ENCODE measurements at places on chromosomes 2 and 18. TPM values are rescaled to one million over a fixed set of nuclear protein-coding genes. Genes with fewer than 3 reads are reported as not detected.

GRCh38 chr2:187478719-187479118 is 30.7 kb upstream of the CALCRL start:
- H3K27me3 ChIP-seq: no peaks in the 10 kb centered on the region
- no peaks in the 10 kb centered on the region for H3K4me1 ChIP-seq
- no peak overlapping the region for H3K4me3 ChIP-seq
- H3K27ac ChIP-seq: no peak overlapping the region
- H3K36me3 ChIP-seq: no peaks in the 10 kb centered on the region

- H3K27me3 ChIP-seq: peaks cover under 1% of the 10 kb centered on the region
- peaks cover 25% of the 10 kb centered on the region for H3K4me1 ChIP-seq
- peak overlapping the region; percentile 79 for H3K27ac ChIP-seq
Measured at GRCh38 chr2:25161055-25161781, 7.2 kb downstream of the POMC start.

GRCh38 chr2:42048299-42049220 is 739 bp downstream of the PKDCC start:
- no peak for DNase-seq
- H3K27ac ChIP-seq: no peak overlapping the region
- no peaks in the 10 kb centered on the region for H3K36me3 ChIP-seq
- H3K27me3 ChIP-seq: peaks cover 49% of the 10 kb centered on the region

The CCDC102B gene
- 4.3 TPM for total RNA-seq

GRCh38 chr2:174343343-174343622 is 8.5 kb downstream of the SP9 start:
- no peak for DNase-seq
- peaks cover 49% of the 10 kb centered on the region for H3K4me1 ChIP-seq
- peaks cover 61% of the 10 kb centered on the region for H3K27me3 ChIP-seq
- no peaks in the 10 kb centered on the region for H3K36me3 ChIP-seq
- no peak overlapping the region for H3K27ac ChIP-seq

The INPP5D gene
- 69.3 TPM for total RNA-seq

- DNase-seq: no peak
- H3K27ac ChIP-seq: no peak overlapping the region
- no peak overlapping the region for H3K4me3 ChIP-seq
- H3K4me1 ChIP-seq: no peaks in the 10 kb centered on the region
- no peaks in the 10 kb centered on the region for H3K27me3 ChIP-seq
- no peaks in the 10 kb centered on the region for H3K36me3 ChIP-seq
Measured at GRCh38 chr2:81876624-81877023, 1572.1 kb upstream of the LRRTM1 start.

The RAX gene
- not detected for total RNA-seq

GRCh38 chr2:25228848-25229278 is 60.5 kb upstream of the POMC start:
- H3K4me1 ChIP-seq: peaks cover 24% of the 10 kb centered on the region
- no peak overlapping the region for H3K27ac ChIP-seq
- DNase-seq: no peak
- H3K27me3 ChIP-seq: no peaks in the 10 kb centered on the region
- no peak overlapping the region for H3K4me3 ChIP-seq
- H3K36me3 ChIP-seq: peaks cover 2% of the 10 kb centered on the region

The SPHKAP gene
- total RNA-seq: not detected

GRCh38 chr2:127084611-127085316 is 22.2 kb downstream of the BIN1 start:
- peaks cover 61% of the 10 kb centered on the region for H3K4me1 ChIP-seq
- DNase-seq: peak; percentile 38

The EFR3B gene
- total RNA-seq: 0.93 TPM

DNA sequence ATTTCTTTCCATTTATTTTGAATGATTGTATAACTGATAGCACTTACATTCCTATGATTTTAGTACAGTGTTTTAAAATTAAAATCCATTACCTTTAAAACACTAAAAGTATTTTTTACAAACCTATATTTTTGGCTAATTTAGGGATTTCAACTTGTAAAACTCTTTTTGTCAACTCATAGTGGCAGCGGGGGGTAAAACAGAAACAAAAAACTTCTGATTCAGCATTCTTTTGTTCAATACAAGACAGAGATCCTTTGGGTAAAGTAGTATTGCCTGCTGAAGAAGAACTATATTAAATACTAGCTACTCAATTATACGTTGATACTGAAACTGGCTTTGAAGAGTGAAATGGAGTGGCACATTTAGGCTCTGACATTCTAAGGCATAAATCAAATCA is 437.4 kb upstream of the CDH19 start:
- H3K36me3 ChIP-seq: no peaks in the 10 kb centered on the region
- DNase-seq: no peak
- H3K27ac ChIP-seq: no peak overlapping the region

The CD207 gene
- not detected for total RNA-seq

The KCTD1 gene
- total RNA-seq: 6.0 TPM

The IL1R2 gene
- total RNA-seq: 11.0 TPM

- DNase-seq: no peak
- H3K27me3 ChIP-seq: no peaks in the 10 kb centered on the region
- H3K4me3 ChIP-seq: no peak overlapping the region
- H3K27ac ChIP-seq: no peak overlapping the region
- H3K36me3 ChIP-seq: peaks cover 6% of the 10 kb centered on the region
Measured at GRCh38 chr18:77138270-77138669, 5.7 kb upstream of the MBP start.

- DNase-seq: peak; percentile 10
- peak overlapping the region; percentile 94 for H3K4me3 ChIP-seq
- peaks cover 76% of the 10 kb centered on the region for H3K4me1 ChIP-seq
- H3K27ac ChIP-seq: peak overlapping the region; percentile 82
- peaks cover 4% of the 10 kb centered on the region for H3K36me3 ChIP-seq
Measured at GRCh38 chr2:64989982-64990614, 899 bp downstream of the SLC1A4 start.

The RPRM gene
- total RNA-seq: not detected

GRCh38 chr2:85926931-85927661 is 38.3 kb upstream of the ST3GAL5 start:
- H3K27me3 ChIP-seq: no peaks in the 10 kb centered on the region
- no peak overlapping the region for H3K4me3 ChIP-seq
- H3K36me3 ChIP-seq: no peaks in the 10 kb centered on the region
- no peak overlapping the region for H3K27ac ChIP-seq
- no peak for DNase-seq

DNA sequence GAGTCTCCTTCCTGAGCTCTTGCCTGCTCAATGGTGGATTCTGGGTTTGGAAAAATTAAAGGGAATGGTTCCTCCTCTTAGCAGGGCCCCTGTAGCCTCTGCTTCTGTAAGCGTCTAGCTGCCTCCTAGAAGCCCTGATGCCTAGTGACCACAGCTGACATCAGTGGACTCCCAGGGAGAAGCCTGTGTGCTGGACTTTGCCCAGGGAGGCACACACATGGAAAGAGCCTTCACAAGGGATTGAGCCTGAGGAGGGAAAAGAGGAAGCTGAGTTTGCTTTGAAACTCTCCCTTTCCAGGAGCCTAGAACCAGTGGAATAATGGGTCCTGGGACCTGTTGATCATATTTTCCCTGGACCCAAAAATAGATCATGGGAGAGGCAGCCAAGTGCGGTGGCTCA is 1.4 kb upstream of the CFAP65 start:
- H3K27ac ChIP-seq: no peak overlapping the region
- DNase-seq: no peak
- H3K4me3 ChIP-seq: no peak overlapping the region
- no peaks in the 10 kb centered on the region for H3K36me3 ChIP-seq
- peaks cover 15% of the 10 kb centered on the region for H3K4me1 ChIP-seq

The HOXD13 gene
- not detected for total RNA-seq
